Activated CD4-positive, alpha-beta T cell treated with anti-CD3 and anti-CD28 coated beads for 4 hours (primary cell): ENCODE measurements at places on chromosomes 7 and 10.
A peak's percentile ranks its signal among the peaks of the same experiment; 100 is the strongest.

DNA sequence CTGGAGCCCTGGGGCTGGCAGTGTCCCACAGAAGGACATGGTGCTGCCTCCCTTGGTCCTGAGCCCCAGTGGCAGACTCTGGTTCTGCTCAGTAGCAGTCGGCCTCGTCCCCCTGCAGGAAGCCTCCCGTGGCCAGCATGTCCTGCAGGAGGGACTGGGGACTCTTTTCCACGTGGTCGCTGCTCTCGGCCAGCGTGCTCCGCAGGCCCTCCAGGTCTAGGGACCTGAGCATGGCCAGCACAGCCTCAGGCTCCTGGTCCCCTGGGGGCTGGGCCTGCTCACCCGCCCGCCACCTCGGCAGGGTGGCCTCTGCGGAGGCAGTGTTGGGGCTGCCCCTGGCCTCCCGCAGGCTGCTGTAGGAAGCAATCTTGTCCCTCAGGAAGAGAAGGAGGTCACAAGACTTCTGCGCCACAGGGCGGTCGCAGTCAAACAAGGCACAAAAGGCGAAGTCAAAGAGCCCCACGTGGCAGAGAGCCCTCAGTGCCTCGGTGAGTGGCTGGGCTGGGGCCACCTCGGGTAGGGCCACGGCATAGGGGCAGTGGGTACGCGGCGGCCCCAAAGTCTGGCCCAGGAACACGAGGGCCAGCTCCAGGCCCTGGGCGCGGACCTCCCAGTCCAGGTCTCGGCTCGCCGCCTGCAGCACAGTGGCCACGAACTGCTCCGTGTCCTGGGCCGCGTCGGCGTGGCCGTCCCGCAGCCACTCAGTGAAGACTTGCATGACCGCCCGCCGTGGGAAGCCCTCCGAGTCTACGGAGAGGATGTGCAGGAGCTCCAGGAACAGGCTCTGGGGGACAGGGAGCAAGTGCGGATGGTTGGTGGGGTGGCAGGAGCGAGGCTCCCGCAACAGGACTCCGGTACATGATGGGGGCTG lies 17.1 kb downstream of the BRAT1 start:
- DNase-seq: no peak

DNA sequence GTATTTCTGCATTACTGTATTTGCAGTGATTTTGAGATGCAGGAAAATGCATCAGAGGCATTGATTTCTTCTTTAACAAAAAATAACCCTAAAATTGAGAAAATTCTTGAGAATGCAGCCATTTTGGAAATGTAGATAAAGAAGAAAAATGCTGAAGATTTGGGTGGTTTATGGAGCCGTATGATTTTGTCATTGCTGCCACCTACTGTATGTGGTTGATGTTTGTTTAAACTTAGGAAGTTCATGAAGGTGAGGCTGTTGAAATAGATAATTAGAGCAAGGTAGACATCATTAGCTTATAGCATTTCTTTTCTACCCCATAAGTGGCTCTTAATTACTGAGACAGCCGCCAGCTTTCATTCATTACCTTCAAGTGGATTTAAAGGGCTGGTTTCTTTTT lies 92.1 kb upstream of the SAMD8 start:
- DNase-seq: no peak

- no peak for DNase-seq
Observed at GRCh38 chr10:129042776-129043595, 424.1 kb upstream of the MGMT start.

- no peak for DNase-seq
Observed at GRCh38 chr7:143849785-143850479, 52.0 kb downstream of the TCAF1 start.

- no peak for DNase-seq
Observed at GRCh38 chr10:108095932-108096925, 931.7 kb upstream of the SORCS1 start.

- DNase-seq: no peak
Observed at GRCh38 chr7:82481499-82482097, 38.0 kb upstream of the CACNA2D1 start.

GRCh38 chr10:114084215-114084614 lies 40.5 kb downstream of the ADRB1 start:
- no peak for DNase-seq

- DNase-seq: no peak
Observed at GRCh38 chr10:106935978-106936451, 228.5 kb downstream of the SORCS1 start.

DNA sequence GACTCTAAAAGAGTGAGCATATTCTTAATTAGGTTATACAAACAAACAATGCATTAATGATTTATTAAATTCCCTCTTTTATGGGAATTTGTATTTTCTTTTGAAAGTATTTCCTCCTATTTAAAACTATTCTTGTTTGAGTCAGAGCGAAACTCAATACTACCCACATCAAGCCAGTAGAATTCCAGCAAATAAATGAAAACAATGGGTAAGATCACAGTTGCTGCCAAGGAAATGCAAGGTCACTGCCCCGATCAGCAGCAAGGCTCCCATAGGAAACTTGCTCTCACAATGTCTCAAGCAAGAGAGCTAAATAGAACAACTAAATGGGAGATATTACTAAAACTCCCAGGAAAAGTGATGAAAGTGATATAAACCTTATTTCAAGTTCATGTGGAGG lies 206.3 kb downstream of the THSD7A start:
- DNase-seq: no peak

DNA sequence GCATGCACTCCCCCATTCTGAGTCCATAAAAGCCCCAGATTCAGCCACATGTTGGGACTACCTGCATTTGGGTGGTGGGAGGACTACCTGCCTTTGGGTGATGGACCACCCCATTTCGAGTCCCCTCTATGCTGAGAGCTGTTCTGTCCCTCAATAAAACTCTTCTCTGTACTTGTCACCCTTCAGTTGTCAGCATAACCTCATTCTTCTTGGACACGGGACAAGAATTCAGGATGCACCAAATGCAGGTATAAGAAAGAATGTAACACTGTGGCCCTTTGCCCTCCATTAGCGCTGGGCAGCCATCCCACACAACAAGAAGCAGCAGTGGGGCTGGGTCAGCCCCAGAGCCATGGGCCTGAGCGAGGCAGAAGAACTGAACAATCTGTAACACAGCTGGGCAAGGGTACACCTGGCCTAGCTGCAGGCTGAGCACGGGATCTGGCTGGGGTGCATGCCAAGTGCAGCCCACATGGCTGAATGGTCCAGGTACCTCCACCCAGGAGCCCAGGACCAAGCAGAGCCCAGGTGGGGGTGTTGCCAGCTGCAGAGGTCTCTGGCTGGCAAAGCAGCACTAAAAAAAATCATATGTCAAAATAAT lies 1344.3 kb upstream of the LRRTM3 start:
- no peak for DNase-seq

DNA sequence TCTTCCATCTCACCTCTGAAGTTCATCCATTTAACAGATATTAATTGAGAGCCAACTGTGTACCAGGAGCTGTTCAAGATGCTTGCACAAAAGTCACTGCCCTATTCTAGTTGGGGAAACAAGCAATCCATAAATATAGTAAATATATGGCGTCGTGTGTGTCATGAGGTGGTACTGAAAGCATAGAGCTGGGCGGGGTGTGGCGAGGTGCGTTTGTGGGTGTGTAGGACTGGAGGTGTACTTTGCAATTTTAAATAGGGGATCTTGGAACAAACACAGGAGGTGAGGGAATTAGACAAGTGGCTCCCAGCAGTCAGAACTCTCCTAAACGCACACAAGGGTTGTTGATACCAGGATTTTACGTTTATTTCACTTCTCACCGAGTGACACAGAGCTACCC lies 490 bp upstream of the ZNF239 start:
- no peak for DNase-seq

DNA sequence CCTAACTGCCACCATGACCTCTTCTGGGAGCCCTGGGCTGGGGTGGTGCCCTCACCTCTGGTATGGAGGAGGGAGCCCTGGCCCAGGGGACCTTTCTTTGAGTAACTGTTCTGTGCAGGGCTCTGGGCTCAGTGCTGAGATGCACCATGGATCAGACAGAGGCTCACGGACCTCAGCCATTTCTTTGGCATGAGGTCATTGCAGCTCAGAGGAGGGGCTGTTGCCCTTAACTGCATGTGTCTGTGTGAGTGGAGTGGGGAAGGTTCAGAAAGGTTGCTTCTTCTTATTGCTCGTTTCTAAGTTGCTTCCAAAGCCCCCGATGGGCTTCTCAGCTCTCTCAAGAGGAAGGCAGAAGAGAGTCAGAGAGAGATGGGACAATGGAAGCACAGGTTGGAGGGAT lies 233.9 kb downstream of the RPS24 start:
- DNase-seq: no peak

GRCh38 chr10:66927971-66928770 lies 2.3 kb downstream of the LRRTM3 start:
- no peak for DNase-seq

- DNase-seq: no peak
Observed at GRCh38 chr10:110793886-110794285, 77.8 kb upstream of the PDCD4 start.

GRCh38 chr10:103397191-103397825 lies 882 bp downstream of the PDCD11 start:
- DNase-seq: no peak

- DNase-seq: no peak
Observed at GRCh38 chr10:123890226-123890625, 1.4 kb downstream of the CPXM2 start.

DNA sequence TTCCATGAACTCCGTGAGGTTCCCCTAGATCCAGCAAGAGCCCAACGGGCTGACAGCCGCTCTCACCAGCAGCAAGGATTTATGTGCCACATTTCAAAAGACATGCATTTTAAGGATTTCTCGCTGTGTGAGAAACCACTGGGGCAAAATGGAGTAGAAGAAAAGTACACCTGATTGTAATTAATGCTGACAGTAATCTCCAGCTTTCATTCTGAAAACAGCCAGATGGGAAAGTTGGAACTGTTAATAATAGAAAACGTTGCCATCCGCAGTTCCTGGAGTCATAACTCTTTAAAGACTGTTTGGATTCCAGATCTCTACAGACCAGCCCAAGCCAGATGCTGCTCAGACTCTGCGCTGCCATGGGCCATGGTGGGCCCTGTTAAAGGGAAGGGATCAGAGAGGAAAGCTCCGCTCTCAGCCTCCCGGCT lies 216.9 kb upstream of the GLI3 start:
- no peak for DNase-seq

GRCh38 chr10:72319416-72320254 lies 35.1 kb downstream of the DNAJB12 start:
- DNase-seq: peak; percentile 84

DNA sequence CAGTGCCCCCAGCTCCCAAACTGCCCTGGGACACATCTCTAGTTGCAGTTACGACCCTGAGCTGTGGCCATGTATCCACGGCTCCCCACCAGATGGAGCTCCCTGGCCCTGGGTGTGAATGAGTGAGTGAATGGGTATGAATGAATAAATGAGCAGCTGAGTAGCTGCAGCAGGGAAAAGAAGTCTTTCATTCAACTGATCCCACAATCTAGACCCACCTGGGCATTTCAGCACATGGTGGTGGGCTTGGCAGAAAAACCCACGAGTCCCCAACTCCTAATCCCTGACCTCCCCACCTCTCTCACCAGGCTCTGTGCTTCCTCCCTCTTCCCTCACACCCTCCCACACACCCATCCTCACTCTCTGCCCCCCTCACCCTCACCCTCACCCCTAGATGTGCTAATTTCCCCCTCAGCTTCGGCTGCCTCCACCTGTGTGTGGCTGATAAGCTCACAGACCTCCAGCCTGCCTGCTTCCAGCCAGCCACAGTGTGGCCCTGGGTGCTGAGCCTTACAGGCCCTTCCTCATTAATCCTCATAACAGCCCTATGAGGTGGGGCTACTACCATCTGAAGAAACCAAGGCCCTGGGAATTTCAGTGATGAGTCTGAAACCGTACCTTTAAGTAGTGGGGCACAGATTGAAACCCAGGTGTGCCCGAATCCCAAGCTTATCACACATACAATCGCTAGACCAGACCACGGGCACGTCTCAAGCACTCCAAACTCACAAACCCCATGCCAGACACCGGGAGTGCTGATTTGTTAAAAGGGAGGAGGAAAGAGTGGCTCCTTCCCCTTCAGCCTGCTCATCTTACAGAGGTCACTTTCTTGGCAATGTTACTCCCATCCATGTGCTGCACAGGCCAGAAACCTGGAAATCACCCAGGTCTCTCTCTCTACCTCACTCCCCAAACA lies 2.2 kb upstream of the ATP6V1F start:
- no peak for DNase-seq

DNA sequence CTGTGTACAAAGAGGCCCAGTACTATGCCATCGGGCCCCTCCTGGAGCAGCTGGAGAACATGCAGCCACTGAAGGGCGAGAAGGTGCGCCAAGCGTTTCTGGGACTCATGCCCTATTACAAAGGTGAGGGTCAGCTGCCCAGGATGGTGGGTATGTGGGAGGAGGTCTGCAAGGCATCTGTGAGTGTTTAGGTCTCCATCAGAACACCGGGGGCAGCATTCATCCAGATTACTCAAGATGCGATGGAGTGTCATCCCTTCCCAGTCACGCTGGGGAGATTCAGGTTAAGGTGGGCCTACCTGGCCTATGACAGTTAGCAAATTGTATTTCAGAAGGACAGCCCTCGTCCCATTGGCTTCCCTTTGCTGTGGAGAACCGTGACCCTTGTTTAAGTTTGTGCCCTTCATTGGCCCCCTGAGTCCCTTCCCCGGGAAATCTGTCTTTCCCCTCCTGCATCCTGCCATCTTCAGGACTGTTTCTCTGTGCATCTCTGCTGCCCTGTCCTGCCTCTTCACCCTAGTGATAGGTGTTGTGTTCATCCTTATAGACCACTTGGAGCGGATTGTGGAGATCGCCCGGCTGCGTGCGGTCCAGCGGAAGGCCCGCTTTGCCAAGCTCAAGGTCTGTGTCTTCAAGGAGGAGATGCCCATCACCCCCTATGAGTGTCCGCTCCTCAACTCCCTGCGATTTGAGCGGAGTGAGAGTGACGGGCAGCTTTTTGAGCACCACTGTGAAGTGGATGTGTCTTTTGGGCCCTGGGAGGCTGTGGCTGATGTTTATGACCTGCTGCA lies 9.8 kb downstream of the KCTD7 start:
- DNase-seq: no peak

DNA sequence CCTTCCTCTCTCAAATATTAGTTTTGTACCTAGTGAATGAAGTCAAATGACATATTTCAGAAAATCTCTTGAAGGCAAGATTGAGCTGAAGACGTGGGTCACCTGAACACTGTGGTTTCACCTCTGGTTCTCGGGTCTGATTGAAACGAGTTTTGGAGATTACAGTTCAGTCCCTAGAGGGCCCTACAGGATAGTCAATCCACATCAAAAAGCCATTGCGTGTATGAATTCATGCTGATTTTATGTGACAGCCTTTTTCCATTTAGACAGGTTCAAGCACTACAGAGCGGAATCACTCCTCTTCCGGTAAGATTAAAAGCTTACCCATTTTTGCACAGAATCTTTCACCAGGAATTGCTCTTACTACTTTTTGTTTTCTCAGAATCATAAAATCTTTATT lies 62.2 kb downstream of the VIM start:
- peak; percentile 11 for DNase-seq

- no peak for DNase-seq
Observed at GRCh38 chr10:11949152-11949551, 93.5 kb downstream of the UPF2 start.

DNA sequence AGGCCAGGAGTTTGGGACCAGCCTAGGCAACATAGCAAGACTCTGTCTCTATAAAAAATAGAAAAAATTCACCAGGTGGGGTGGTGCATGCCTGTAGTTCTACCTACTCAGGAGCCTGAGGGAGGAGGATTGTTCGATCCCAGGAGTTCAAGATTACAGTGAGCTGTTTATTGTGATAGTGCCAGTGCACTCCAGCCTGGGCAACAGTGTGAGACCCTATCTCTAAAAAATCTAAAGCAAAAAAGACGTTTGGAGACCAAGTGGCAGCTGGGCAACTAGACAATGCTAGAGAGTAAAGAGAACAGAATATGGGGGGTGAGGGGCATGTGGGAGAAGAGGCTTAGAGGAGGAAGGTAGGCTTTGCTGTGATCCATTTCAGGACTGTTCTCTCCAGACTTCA lies 1.4 kb downstream of the PDSS1 start:
- DNase-seq: no peak

GRCh38 chr10:13775786-13776775 lies 189.3 kb downstream of the PRPF18 start:
- no peak for DNase-seq
